ENCODE measurements at places on chromosomes 3 and 15.
A peak's percentile ranks its signal among the peaks of the same experiment; 100 is the strongest.

GRCh38 chr3:78846718-78847117, 921.1 kb downstream of the ROBO1 start:
- no peak overlapping the region for H3K27ac ChIP-seq
- H3K4me3 ChIP-seq: no peak overlapping the region
- H3K36me3 ChIP-seq: no peaks in the 10 kb centered on the region
- no peaks in the 10 kb centered on the region for H3K27me3 ChIP-seq
- no peaks in the 10 kb centered on the region for H3K4me1 ChIP-seq

GRCh38 chr3:12288182-12289129, at the start of gene PPARG:
Gene PPARG, plus strand, starts transcription at chr3:12289070. Its CDS starts 90,642 bp downstream, at chr3:12379712.
- no peak for DNase-seq
- H3K27ac ChIP-seq: no peak within 1 kb of the TSS

- DNase-seq: no peak
- H3K27ac ChIP-seq: peak overlapping the region; percentile 83
- peaks cover 29% of the 10 kb centered on the region for H3K4me1 ChIP-seq
- peaks cover 4% of the 10 kb centered on the region for H3K36me3 ChIP-seq
Measured at GRCh38 chr3:142595581-142595950, 627 bp upstream of the PLS1 start.

- no peaks in the 10 kb centered on the region for H3K36me3 ChIP-seq
- H3K4me3 ChIP-seq: no peak overlapping the region
- H3K27ac ChIP-seq: no peak overlapping the region
- no peaks in the 10 kb centered on the region for H3K4me1 ChIP-seq
- H3K27me3 ChIP-seq: no peaks in the 10 kb centered on the region
Measured at GRCh38 chr3:49135499-49135898, 2.6 kb upstream of the LAMB2 start.

- DNase-seq: no peak
- peaks cover 5% of the 10 kb centered on the region for H3K27me3 ChIP-seq
- no peak overlapping the region for H3K27ac ChIP-seq
- H3K36me3 ChIP-seq: no peaks in the 10 kb centered on the region
Measured at GRCh38 chr3:123449997-123450604, 1.2 kb upstream of the ADCY5 start.

- no peak overlapping the region for H3K4me3 ChIP-seq
- DNase-seq: no peak
- H3K4me1 ChIP-seq: no peaks in the 10 kb centered on the region
- no peak overlapping the region for H3K27ac ChIP-seq
Measured at GRCh38 chr3:156575641-156576040, 20.7 kb upstream of the SSR3 start.

DNA sequence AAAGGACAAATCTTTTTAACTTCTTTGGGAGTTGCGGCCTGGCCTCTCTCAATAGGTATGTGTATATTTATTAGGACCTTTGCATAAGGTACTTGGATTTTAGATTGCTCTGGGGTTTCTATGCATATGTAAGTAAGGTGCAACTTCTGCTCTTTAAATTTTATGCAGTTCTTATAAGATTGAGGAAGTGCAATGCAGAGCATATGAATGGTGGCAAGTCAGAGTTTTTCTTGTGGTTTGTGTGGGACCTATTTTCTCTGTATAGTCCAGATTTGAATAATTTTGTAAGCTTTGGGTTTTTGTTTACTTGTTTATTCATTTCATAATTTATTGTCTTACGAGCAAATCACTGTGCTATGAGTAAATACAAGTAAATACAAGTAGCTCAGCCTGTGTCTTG, 101.5 kb downstream of the ATG7 start:
- H3K4me3 ChIP-seq: no peak overlapping the region
- H3K27ac ChIP-seq: no peak overlapping the region
- H3K4me1 ChIP-seq: no peaks in the 10 kb centered on the region
- H3K36me3 ChIP-seq: no peaks in the 10 kb centered on the region
- DNase-seq: no peak

Data from DND-41 (cell line).